ENCODE measurements at places on chromosomes 5 and 9. TPM values are rescaled to one million over a fixed set of nuclear protein-coding genes. Genes with fewer than 3 reads are reported as not detected.

Gene DNLZ
- total RNA-seq: 30.5 TPM

Gene PCDH1
- total RNA-seq: 15.7 TPM

Gene DYNC2I2
- 31.7 TPM for total RNA-seq

Gene TUBB4B
- 180 TPM for total RNA-seq

Gene CDH9
- total RNA-seq: not detected

Gene KCNV2
- total RNA-seq: not detected

Gene SLC25A2
- total RNA-seq: 0.79 TPM

Gene POU5F2
- 0.72 TPM for total RNA-seq

Gene PCDHGC4
- 1.7 TPM for total RNA-seq

Gene CRHBP
- total RNA-seq: not detected

GRCh38 chr5:27463446-27464149 lies 425.2 kb upstream of the CDH9 start:
- H3K27ac ChIP-seq: no peak overlapping the region
- DNase-seq: no peak
- H3K27me3 ChIP-seq: no peaks in the 10 kb centered on the region
- H3K4me3 ChIP-seq: no peak overlapping the region

DNA sequence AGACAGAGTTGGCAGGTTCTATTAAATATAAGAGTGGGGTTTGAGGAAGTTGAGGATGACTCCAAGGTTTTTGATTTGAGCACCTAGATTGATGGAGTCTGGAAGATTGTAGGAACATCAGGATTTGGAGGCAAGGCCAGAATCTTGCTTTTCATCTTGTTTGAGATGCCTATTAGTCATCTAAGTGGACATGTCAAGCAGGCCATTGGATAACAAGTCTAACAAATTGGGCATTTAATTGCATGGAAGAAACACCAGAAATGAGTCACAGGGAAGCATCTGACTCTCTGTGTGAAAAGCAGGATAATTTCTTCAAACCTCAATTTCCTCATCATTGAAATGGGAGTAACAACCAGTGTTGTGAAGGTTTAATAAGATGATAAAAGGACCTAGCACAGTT lies 53.3 kb upstream of the ARL15 start:
- H3K27me3 ChIP-seq: no peaks in the 10 kb centered on the region
- H3K4me1 ChIP-seq: peaks cover 15% of the 10 kb centered on the region
- H3K4me3 ChIP-seq: no peak overlapping the region
- H3K36me3 ChIP-seq: no peaks in the 10 kb centered on the region

DNA sequence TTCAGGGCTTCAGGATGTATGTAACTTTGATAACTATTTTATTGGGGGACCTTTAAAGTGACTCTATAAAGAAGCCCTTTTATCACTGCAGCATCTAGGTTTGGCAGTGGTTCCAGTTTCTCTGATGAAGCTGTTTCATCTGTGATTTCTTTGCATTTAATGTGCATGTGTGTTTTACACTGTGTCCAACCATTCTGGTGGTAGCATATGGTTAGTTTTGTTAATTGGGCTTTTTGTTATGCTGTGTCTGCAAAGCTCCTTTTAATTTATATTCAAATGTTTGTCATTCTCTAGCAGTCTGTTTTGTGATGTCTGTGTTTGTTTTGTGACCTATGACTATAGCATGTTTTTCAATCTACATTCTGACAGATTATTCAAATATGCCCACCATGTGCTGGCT lies 294.8 kb downstream of the DNAH5 start:
- DNase-seq: no peak
- no peaks in the 10 kb centered on the region for H3K27me3 ChIP-seq
- no peak overlapping the region for H3K27ac ChIP-seq
- peaks cover 6% of the 10 kb centered on the region for H3K4me1 ChIP-seq
- H3K4me3 ChIP-seq: no peak overlapping the region

DNA sequence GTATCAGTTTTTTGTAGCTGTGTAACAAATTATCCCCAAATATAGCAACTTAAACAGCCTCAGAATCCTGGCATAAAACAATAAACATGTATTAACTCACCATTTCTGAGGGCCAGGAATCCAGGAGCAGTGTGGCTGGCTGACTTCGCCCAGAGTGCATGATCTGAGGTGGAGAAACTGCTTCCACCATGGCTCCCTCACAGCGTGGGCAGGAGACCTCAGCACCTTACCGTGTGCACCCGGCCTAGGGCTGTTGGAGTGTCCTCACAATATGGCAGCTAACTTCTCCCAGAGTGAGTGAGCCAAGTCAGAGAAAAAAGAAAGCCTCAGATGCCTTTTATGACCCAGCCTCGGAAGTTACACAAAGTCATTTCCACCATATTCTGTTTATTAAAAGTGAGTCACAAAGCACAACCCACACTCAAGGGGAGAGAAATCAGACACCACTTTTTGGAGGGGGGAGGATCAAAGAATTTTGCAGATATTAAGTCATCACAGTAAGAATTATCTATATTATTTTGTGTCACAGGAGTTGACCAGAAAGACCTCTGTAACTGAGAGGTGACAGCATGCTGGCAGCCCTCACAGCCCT lies 59.6 kb downstream of the TSTD2 start:
- H3K27ac ChIP-seq: no peak overlapping the region
- no peaks in the 10 kb centered on the region for H3K4me1 ChIP-seq
- peaks cover 21% of the 10 kb centered on the region for H3K27me3 ChIP-seq
- H3K4me3 ChIP-seq: no peak overlapping the region
- peaks cover 8% of the 10 kb centered on the region for H3K36me3 ChIP-seq
- no peak for DNase-seq

DNA sequence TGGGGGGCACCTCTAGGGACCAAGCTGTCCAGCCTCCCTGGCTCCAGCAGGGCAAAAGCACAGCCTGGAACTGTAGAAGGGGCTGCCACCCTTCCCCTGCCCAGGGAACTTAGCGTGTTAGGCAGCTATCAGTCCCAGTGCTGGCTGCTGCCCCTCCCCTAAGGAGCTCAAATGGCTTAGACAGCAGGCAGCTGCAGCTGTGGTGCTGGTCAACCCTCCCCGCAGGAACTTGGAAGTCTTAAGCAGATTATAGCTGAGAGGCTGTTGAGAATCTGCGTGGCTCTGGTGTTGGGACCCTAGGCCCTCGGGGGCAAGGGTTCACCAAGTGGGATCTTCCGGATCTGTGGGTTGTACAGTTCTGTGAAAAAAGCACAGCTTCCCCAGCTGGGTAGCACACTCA lies 536.5 kb upstream of the CDH10 start:
- peaks cover 2% of the 10 kb centered on the region for H3K36me3 ChIP-seq
- DNase-seq: no peak
- H3K4me1 ChIP-seq: no peaks in the 10 kb centered on the region
- H3K27me3 ChIP-seq: no peaks in the 10 kb centered on the region
- H3K27ac ChIP-seq: no peak overlapping the region

GRCh38 chr9:121140162-121140561 lies 61.5 kb downstream of the RAB14 start:
- H3K27ac ChIP-seq: no peak overlapping the region
- H3K4me3 ChIP-seq: no peak overlapping the region
- H3K4me1 ChIP-seq: no peaks in the 10 kb centered on the region
- no peak for DNase-seq
- H3K36me3 ChIP-seq: peaks cover 74% of the 10 kb centered on the region

- H3K4me1 ChIP-seq: no peaks in the 10 kb centered on the region
- H3K4me3 ChIP-seq: no peak overlapping the region
- H3K36me3 ChIP-seq: peaks cover 73% of the 10 kb centered on the region
- DNase-seq: no peak
- no peaks in the 10 kb centered on the region for H3K27me3 ChIP-seq
- peak overlapping the region; percentile 7 for H3K27ac ChIP-seq
Observed at GRCh38 chr9:19358701-19359100, 21.3 kb downstream of the RPS6 start.

- no peak overlapping the region for H3K4me3 ChIP-seq
- peaks cover 82% of the 10 kb centered on the region for H3K36me3 ChIP-seq
- H3K27ac ChIP-seq: no peak overlapping the region
- DNase-seq: no peak
- no peaks in the 10 kb centered on the region for H3K4me1 ChIP-seq
- H3K27me3 ChIP-seq: no peaks in the 10 kb centered on the region
Observed at GRCh38 chr5:7894860-7895259, 25.9 kb downstream of the MTRR start.

GRCh38 chr9:12775679-12776512 lies 1.1 kb downstream of the LURAP1L start:
- peak overlapping the region; percentile 74 for H3K27ac ChIP-seq
- H3K4me3 ChIP-seq: peak overlapping the region; percentile 99
- H3K27me3 ChIP-seq: no peaks in the 10 kb centered on the region
- H3K36me3 ChIP-seq: peaks cover 12% of the 10 kb centered on the region
- DNase-seq: peak; percentile 87

DNA sequence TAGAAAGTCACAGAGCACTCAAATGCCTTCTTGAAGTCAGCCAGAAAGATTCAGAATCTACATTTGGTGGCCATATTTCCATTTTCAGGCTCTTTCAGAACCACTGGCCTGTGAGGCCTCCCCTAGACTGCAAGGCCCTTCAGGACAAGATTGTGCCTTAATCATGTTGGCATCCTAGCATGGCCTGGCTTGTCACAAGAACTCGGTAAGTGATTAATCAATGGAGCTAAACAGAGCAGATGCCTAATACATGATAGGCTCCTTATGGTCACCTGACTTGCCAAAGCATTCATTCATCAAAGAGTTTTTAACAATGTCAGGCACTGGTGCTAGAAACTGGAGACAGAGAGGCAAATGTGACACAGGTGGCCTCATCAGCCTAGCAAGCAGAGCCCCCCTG lies 70.3 kb downstream of the PGM5 start:
- no peaks in the 10 kb centered on the region for H3K4me1 ChIP-seq
- no peaks in the 10 kb centered on the region for H3K36me3 ChIP-seq
- no peak overlapping the region for H3K4me3 ChIP-seq
- H3K27ac ChIP-seq: no peak overlapping the region

- peaks cover 20% of the 10 kb centered on the region for H3K4me1 ChIP-seq
- peak overlapping the region; percentile 75 for H3K4me3 ChIP-seq
- no peak overlapping the region for H3K27ac ChIP-seq
- H3K27me3 ChIP-seq: no peaks in the 10 kb centered on the region
Observed at GRCh38 chr9:121698627-121699570, 47.5 kb downstream of the DAB2IP start.

GRCh38 chr9:81058782-81059181 lies 630.6 kb downstream of the TLE1 start:
- H3K4me3 ChIP-seq: no peak overlapping the region
- no peaks in the 10 kb centered on the region for H3K4me1 ChIP-seq
- no peaks in the 10 kb centered on the region for H3K36me3 ChIP-seq
- no peaks in the 10 kb centered on the region for H3K27me3 ChIP-seq
- no peak for DNase-seq

DNA sequence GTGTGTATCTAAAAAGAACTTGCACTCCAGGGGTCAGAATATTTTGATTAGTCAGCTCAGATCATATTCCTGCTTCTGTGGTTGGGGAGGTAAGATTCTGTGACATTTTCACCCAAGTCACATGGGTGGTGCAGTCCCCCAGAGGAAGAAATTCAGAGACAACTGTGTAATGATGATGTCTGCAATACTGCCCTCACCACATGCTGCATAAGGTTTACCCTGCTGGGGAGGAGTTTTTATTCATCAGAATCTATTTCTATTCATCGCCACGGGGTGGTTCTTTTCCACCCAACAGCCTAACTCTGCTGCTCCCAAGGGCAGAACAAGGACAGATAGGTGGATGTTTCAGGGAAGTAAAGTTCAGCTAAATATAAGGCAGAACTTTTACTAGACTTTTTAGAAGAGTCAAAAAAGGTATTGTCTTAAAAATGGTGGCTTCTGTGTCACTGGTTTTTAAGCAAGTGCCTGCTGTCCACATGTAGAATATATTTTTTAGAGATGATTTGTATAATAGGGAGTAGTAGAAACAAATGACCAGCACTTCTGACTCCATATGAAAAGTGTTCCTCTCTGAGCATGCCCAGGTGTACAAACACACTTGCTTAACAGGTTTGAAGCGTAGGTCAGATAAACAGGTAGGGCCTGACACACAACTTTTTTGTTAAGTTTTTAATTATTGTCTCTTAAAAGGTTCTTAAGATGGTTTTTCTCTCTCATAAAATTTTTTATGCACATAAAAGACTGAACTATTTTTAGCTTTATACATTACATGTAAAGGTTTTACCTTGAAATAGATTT lies 352.7 kb downstream of the LRRC70 start:
- no peak overlapping the region for H3K4me3 ChIP-seq
- no peak overlapping the region for H3K27ac ChIP-seq
- no peaks in the 10 kb centered on the region for H3K36me3 ChIP-seq
- no peak for DNase-seq

DNA sequence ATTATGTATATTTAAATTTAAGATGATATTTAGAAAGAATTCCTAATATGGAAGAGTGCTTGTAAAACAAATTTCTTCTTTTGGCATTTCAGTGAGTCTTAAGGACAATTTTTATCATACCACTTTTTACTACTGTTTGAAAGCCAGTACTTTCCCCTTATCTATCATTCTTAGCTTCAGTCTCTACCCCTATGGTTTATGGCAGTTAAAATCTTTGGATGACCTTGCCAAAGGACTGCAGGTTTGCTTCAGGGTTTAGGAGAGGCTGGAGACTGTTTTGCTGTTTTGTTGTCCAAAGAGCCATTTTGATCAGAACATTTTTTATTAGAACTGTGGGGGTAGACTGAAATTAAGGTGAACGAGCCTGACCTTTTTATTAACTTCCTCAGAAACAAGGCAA lies 30.8 kb downstream of the SLC38A9 start:
- no peak for DNase-seq
- H3K27ac ChIP-seq: no peak overlapping the region
- H3K4me3 ChIP-seq: no peak overlapping the region

DNA sequence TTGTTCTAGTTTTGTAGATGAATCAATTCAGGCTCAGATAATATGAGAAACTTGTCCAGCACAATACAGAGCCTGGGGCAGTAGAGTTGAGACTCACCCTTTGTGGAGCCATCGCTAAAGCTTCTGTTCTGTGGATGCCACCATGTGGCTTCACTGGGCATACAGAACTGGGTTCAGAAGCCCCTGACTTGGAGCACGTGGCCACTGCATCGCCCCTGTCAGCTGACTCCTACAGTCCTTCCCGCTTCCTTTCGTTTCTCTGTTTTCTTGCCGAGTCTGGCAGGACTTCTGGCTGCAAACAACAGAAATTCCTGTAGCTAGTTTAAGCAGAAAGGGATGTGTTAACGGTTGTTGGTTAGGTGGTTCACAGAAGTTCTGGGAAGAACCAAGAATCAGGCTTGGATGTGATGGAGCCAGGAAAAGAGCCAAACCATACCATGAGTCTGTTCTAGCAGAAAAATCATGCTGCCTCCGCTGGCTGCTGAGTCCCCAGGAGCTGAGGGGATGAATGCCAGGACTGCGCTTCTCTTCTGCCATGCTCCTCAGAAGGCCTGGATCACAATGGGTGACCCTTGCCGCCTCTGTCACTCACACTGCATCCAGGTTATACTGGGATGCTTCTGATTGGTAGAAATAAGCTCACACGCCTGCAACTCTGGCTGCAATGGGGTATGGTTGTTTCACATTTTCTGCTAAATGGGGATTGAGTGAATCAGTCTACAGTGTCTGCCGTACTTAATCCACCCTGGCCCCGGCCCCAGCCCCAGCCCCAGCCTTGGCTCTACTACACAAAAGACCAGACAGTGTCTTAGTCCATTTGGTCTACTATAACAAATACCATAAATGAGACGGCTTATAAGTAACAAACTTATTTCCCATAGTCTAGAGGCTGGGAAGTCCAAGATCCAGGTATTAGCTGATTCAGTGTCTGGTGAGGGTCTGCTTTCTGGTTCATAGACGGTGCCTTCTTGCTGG lies 262.5 kb downstream of the GOLPH3 start:
- DNase-seq: no peak
- no peak overlapping the region for H3K27ac ChIP-seq
- H3K4me3 ChIP-seq: no peak overlapping the region
- no peaks in the 10 kb centered on the region for H3K36me3 ChIP-seq
